NCI-H524 (cell line): ENCODE measurements at places on chromosomes 6 and 20.

DNA sequence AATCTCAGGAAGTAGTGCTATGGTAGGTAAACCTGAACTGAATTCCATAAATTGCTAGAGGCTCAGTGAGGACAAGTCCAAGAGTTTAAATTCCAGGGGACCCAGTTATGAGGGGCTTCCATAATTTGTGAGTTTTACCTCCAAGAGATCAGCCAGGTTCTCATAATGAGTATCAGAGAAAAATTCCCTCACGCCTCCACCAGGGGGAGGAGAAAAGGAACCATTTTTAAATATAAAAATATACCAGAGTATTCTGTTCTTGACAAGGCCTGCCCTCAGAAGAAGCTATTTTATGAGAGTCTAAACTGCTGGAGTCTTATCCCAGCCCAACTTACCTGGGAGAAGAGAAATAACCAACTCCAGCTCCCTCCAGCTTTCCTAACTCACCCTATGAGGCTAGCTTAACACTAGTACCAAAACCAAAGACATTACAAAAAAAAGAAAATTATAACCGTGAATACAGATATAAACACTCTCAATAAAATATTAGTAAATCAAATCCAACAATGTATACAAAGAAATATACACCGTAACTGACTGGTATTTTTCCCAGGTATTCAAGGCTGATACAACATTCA, 158.7 kb downstream of the TFAP2A start:
- DNase-seq, result no peak

GRCh38 chr20:865440-865839, 31.9 kb downstream of the FAM110A start:
- no peak for DNase-seq

DNA sequence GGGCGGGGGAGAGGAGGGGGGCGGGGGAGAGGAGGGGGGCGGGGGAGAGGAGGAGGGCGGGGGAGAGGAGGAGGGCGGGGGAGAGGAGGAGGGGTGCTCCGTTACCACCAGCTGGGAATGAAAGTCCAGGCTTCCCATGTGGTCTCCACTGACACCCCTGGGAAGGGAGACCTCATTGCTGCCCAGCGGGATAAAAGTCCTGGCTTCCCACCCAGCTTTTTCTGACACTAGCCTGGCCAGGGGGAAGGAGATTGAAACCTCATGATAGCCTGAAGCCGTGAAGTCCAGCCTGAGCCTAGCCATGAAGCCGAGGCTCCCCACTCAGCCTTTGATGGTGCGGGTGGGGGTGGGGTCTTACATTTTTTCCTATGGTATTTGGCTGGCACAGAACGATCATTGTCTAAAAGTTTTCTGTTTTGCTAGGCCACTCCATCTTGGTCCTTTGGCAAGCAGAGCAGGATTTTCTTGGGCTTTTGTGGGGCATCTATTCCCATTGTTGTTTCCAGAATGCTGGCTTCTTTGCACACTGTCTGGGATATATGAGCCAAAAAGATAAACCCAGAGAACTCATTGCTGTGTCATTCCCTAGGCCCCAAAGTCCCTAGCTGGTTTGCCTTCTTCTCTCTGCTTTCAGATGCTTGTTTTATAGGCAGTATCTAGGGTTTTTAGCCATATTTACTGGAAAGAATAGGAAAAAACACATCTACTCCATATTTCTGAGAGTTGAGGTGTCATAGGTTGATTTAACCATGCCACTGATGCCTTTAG, 67.9 kb upstream of the RNF24 start:
- no peak for DNase-seq

GRCh38 chr6:24922170-24922569, 13.6 kb downstream of the RIPOR2 start:
- no peak for DNase-seq

GRCh38 chr20:10135438-10135837, 83.2 kb upstream of the SNAP25 start:
- DNase-seq, result no peak

DNA sequence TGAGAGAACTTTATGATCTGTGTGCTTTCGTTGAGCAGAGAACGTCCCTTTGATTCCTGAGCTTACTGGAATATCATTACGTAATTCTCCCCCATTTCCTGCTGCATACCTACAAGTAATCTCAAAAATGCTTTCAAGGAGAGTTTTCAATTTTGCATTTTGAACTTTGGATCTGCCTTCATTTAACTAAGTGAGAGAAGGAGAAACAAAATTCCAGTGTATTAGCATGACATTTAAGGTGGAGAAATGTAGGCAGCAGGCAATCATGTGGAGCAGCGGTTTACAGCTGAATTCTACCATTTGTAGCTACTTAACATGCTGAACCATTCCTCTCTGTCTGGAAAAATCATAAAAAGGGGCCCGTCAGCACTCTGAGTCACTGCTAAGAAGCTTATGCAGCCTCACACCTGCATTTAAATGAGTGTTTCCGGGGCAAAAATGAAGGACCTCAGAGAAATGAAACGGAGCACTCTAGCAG, 451.5 kb downstream of the PLCB1 start:
- DNase-seq, result no peak

DNA sequence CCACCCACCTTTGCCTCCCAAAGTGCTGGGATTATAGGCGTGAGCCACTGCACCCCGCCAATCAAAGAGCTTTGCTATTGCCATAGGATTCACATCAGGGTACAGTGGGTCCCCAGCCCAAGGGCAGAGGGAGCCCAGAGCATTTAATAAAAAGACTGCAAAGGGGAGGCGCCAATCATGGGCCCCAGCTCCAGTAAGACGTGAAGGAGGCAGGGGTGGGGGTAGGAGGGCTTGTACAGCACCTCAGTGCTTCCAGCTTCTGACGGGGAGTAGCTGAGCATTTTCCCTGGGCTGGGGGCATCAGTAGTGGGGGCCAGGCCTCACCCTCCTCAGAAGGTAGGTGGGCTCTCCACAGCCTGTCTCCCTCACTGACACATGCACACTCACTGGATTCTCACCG, 1.5 kb downstream of the ADA start:
- DNase-seq, result no peak

DNA sequence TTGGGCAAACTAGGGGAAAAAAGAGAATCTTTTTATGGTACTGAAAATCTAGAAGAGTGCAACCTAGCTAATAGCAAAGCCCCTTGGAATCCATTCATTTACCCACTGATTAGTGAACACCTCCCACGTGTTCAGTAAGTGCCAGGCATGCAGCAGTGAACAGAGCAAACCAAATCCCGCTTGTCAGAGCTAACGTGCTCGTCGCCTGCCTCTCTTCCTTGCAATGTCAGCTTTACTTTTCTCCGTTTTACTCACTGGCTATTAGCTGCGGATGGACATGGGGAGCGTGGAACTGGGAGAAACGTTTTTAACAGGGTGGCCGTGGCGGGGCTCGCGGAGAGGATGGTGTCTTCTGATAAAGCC, 120.4 kb downstream of the SYNDIG1 start:
- no peak for DNase-seq

GRCh38 chr20:13101276-13101675, 92.5 kb downstream of the SPTLC3 start:
- DNase-seq, result no peak

- DNase-seq, result no peak
Measured at GRCh38 chr6:93124006-93124632, 295.2 kb downstream of the EPHA7 start.

- no peak for DNase-seq
Measured at GRCh38 chr20:50130356-50130723, 17.4 kb upstream of the UBE2V1 start.

- no peak for DNase-seq
Measured at GRCh38 chr6:4852938-4853337, 76.7 kb downstream of the CDYL start.

DNA sequence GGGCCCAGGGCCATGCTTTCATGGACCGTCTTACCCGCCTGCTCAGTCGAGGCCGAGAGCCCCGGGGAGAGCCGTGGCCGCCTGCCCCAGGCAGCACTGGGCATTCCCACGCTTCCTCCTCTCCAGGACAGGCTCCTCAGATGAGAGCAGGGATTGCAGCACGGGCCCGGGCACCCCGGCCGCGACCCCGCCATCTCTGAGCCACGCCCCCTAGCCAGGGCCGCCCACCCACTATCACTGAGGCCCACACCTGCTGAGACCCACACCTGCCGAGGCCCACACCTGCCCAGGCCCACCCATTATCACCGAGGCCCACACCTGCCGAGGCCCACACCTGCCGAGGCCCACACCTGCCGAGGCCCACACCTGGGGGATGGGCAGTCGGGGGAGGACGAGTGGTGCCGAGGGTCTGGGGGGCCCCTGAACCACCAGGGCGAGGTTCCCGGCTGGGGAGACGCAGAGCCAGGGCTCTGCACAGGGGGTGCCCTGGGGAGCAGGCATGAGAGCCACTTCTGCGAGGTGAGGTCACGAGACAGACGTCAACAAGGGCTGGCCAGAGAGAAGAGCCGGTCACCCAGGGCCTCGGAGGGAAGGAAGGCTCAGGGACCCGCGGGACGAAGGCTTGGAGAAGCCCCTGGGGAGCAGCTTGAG, 235.6 kb downstream of the ERMARD start:
- DNase-seq, result no peak

DNA sequence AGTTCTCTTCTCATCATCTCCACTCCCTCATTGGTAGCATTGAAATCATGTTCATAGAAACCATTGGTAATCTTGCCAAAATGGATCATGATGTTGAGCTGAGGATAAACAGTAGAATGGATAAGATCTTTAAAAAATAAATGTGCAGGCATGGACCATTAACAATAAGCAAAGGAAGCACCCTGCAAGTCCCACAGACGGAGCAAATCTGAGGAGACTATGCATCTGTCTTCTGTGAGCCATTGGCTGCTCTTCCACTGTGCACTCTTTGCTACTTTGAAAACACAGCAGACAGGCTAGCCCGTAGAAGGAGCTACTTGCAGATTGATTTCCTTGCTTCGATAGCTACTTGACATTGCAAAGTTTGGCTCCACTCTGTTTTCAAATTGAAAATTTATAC, 535.0 kb downstream of the PKHD1 start:
- DNase-seq, result no peak

- peak; percentile 66 for DNase-seq
Measured at GRCh38 chr6:37785663-37786270, 33.8 kb upstream of the ZFAND3 start.

GRCh38 chr6:40276141-40276540, 311.0 kb downstream of the LRFN2 start:
- DNase-seq, result no peak

DNA sequence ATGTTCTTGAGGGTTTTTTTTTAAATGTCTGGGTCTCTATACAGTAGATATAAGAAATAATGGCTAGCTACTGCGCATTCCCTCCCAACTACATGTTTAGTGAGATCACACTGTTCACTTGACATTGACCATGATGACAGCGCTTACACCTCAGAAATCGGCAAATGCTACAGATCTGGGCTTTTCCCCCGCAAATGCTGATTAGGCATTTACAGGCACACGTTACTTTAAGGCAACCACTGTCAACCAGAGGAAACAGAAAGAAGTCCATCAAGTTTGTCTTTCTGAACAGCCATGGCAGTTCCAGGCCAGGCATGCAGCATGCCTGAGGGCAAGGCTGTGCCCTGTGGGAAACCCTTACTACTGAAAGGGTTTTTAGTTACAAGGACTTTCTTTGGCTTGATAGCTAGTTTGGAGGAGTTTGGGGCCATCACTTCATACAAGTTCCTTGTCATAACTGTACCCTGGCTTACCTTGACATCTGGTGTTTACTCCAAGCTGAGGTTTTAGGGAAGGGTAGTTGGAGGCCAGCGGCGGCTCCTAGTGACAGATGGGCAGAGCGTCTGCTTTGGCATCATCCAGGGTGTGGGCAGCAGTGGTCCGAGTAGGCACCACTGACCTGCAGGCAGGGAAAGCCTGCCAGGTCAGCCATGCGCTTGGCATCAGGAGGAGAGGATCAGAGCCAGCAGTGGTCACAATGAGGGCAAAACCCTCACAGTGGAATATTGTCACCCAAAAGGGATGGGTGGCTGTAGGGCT, 43.0 kb downstream of the CFAP61 start:
- DNase-seq, result peak; percentile 95

DNA sequence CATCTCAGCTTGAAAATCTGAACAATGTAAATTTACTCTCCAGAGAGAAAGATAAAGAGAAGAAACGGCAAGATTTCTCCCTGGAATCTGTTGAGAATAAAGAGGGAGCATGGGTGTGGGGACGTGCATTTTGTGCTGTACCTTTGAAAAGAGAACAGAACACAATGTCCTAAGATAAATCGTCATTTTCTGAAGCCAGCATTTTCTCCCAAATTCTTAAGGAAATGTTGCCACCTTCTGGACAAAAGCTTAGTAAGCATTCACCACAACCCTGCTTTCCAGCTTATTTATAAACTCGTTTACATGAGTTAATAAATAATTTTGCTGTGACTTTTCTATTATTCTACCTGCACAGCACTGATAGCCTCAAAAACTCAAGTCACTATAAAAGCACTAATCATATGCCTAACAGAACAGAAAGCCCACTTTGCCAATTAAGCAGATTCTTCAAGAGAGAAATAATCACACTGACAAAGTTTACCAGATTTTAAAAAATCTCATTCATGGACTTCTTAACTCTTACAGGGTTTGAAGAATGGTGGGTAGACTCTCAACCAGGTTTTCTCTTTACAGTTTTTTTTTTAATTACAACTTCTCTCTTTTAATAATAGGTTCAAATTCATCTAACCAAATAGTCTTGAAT, 155.8 kb downstream of the MBOAT1 start:
- peak; percentile 34 for DNase-seq

DNA sequence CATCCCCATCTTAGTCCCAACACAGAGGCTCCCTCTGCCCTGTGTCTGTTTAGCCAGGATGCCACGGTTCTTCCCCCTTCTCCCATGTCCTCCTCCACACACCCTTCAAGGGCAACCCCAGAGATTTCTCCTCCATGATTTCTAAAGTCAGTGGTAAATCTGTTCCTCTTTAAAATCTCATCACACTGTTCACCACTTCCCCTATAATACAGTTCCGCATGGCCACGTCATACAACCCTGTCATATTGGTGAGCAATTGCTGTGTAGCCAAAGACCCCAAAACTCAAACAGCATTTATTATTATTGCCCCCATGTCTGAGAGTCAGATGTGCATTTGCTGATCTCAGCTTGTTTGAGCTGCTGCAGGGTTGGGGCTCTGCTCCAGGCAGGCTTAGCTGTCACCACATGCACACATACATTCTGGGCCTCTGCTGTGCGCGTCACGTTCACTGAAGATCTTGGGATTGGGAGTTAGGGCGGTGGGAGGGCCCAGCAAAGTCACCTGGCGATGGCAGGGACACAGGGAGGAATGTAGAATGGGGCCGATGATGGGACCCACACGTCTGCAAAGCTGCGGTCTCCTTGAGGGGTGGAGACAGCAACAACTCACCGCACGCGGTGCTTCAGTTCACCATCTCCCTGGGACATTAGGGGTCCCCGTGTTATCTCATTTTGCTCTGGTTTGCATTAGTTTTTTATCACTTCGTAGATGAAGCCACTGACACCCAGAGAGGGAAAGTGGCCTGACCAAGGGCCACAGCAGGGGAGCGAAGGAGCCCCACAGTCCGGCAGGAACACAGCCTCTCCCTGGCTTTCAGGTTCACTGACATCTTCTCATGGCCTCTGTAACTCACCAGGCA, 36.9 kb upstream of the CD93 start:
- no peak for DNase-seq
